ENCODE measurements at places on chromosomes 11 and 22.

- no peak for DNase-seq
Observed at GRCh38 chr11:28026634-28027290, 81.2 kb downstream of the KIF18A start.

DNA sequence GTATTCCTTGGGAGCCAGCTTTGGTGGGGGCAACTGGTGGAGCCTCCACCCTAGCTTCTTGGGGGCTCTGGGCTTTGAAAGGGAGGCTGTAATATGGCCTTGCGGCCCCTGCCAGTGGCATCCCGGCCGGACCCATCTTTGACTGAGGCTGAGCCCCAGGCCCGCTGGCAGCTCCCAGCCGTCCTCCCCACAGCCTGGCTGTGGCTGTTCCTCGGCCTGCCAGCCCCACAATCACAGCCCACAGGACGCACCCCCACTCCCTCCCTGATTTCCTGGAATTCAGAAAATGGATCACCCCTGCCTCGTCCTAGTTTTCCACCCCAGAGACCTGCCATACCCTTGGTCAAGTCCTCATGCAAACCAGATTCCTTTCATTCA is 23.2 kb downstream of the SERPINH1 start:
- no peak for DNase-seq

GRCh38 chr11:114137838-114138237 is 78.3 kb downstream of the ZBTB16 start:
- DNase-seq = no peak

DNA sequence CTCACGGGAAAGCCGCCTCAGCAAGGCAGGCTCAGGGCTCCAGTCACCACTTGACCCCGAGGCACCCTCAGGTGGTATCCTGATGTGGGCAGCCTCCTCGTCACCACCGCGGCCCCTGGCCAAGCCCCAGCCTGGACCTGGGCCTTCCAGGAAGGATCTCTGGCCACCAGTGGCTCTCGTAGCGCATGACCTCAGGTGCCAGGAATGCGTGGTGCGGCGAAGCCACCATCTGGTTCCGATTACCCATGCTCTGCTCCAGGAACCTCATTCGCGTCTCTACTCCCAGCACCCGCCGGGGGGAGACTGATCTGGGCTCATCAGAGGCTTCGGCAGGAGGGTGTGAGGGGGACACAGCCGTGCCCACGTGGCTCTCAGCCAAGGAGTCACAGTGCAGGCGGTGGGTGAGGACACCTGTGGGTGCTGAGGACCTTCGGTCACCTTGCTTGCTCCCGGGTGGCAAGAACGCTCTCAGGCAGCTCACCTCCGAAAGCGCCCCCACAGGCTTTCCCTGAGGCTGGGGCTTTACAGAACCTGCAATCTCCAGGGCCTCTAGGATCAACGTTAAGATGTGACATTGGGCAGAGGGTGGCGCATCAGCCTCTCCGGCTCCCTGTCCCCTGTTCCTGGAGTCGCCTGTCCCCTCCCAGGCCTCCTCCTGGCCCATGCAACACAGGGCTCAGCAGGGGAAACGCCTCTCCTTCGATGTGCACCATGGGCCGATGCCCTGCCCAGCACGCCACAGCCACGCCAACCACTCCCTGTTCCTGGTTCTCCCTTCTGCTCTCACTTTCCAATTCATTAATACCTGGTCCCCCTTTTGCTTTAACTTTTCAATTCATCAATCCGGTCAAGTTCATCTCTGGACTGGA is 39.0 kb downstream of the TBX1 start:
- no peak for DNase-seq

DNA sequence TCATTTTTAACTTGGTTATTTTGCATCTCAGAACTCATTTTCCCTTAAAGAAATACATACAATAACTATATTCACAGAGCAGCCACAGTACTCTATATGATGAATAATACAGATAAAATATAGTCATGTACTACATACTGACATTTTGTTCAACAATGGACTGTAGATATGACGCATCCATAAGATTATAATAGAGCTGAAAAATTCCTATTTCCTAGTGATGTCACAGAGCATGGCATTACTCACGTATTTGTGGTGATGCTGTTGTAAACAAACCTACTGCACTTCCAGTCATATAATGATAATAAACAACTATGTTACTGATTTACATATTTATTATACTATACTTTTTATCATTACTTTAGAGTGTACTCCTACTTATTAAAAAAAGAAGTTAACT is 38.7 kb downstream of the NARS2 start:
- no peak for DNase-seq

- DNase-seq = no peak
Observed at GRCh38 chr11:24574461-24574860, 77.6 kb downstream of the LUZP2 start.

DNA sequence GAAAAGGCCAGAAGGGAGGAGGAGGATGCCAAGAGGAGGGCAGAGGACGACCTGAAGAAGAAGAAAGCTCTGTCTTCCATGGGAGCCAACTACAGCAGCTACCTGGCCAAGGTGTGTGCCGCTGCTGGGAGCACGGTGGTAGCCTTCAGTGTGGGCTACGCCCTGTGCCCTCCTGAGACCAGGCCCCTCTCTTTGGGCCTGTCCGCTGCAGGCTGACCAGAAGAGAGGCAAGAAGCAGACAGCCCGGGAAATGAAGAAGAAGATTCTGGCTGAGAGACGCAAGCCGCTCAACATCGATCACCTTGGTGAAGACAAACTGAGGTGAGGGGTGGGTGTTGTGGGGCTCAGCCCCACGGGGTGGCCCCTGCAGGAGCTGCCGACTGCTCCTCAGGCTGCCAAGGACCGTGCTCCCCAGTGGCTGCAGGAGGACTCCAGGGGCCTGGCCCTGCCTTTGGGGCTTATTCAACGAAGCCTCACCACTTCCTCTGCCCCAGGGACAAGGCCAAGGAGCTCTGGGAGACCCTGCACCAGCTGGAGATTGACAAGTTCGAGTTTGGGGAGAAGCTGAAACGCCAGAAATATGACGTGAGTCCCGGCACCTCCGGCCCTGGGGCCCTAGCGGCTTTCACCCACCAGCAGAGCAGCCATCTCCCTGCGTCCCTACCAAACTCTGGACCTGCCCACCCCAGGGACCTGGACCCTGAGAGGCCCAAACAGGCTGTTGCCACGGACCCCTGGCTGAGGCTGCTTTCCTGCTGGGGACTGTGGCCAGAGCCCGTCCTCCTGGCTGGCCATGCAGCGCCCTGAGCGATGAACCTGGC is 12.6 kb upstream of the MRPL23 start:
- DNase-seq = no peak

- DNase-seq = no peak
Observed at GRCh38 chr11:27386181-27386845, 23.3 kb upstream of the CCDC34 start.

DNA sequence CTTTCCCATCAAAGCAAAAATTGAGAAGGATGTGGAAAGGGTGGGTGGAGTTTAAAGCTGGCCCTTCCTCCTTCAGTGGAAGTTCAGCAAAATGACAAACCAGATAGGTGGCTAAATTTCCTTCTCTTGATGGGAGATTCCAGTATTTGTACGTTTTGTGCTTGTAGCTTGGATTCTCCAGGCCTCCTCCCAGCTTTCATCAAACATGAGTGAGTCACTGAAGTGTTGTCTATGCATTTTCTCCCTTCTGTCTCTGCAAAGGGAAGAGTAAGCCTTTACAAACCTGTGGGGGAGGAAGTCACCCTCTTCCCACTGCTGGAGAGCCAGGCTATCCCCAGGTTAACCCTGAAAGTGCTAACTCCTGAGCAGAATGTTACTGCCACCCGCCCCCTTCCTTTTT is 6.4 kb downstream of the MARK2 start:
- no peak for DNase-seq

- DNase-seq = no peak
Observed at GRCh38 chr22:23681026-23681809, 9.6 kb upstream of the RGL4 start.

DNA sequence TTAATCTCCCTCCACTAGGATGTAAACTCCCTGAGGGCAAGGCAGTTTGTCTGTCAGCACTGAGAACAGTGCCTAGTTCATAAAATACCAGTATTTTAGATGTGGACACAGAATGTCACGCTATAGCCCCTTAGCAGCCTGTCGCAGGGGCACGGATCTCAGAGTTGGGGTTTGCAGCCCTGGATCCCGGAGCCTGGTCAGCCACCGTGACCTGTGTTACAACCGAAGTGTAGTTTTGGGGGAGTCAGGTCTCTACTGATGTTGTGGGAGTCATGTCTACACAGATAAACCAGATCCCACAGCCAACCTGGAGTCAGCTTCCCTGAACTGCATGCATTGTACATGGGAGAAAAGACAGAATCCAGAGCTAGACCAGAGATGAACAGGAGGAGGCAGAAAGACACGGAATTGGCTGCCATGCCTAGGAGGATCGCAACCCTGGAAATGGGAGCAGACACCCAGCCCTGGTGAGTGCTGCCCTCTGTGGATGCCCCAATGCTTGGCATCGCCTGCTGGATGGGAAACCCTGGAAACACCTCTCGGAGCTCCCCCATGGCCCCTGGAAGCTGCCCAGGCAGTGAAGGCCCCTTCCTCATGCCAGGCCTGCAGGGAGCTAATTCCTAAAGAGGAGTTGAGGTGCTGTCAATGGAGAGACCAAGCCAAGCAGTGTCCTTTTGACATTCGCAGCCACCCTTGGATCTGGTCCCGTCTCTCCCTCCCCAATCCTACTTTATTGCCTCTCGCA is 851.3 kb downstream of the TBC1D22A start:
- no peak for DNase-seq

- no peak for DNase-seq
Observed at GRCh38 chr11:7031471-7031871, 11.2 kb downstream of the NLRP14 start.
